ENCODE measurements at places on chromosomes 11 and 22. TPM values are rescaled to one million over a fixed set of nuclear protein-coding genes. Genes with fewer than 3 reads are reported as not detected.

- DNase-seq, result no peak
Observed at GRCh38 chr11:8772571-8773519, 90.3 kb downstream of the RPL27A start.

PGGHG gene
- 11.0 TPM for total RNA-seq

RHOD gene
- total RNA-seq, result 25.8 TPM

DNA sequence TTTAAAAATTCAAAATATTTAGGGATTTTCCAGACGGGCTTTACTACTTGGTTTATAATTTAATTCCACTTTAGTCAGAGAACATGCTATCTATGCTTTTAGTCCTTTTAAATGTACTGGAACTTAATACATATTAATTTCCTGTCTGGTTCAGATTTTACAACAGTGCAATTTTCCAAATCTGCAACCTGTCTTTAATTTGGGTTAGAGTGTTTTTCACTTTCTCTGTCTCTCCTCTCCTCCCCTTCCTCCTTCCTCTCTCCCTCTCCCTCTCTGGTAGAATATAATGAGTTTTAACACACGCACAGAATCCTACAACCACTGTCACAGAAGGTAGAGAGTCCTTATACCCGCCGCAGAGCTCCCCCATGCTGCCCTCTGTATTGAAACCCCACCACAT, 950.7 kb downstream of the BRD1 start:
- DNase-seq, result no peak

NLRX1 gene
- total RNA-seq, result 25.4 TPM

DNA sequence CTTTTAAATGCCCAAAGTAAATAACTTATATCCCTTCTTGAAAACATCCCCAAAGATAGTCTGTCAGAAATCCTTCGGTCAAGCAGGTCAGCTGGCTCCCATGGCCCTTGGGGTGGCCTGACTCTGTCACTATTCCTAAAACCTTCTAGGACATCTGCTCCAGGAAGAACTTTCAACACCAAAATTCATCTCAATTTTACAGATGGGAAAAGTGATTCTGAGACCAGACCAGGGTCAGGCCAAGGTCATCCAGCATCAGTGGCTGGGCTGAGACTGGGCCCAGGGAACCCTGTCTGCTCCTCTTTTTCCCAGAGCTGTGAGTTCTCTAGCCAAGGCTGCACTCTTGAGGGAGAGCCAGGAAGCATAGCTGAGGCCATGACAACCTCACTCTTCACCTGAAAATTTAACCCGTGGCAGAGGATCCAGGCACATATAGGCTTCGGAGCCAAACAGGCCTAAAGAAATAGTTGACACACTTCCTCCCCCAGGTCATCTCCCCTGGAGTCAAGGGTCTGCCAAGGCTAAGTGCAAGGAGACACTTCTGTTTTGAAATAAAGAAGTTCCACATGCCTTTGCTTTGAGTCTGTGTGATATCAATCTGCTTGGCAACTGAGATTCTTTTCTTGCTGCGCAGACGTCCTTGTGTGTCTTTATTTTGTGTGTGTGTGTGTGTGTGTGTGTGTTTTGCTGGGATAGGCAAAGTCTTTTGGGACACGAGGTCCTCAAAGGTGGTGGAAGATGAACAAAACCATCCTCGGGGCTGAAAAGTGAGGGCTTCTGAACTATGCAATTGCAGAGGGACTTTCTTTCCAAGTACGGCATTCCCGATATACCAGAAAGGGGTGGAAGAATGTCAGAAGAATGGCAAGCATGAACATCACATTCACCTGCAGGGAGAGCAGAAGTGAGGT, 16.8 kb upstream of the PRG2 start:
- peak; percentile 41 for DNase-seq

DNA sequence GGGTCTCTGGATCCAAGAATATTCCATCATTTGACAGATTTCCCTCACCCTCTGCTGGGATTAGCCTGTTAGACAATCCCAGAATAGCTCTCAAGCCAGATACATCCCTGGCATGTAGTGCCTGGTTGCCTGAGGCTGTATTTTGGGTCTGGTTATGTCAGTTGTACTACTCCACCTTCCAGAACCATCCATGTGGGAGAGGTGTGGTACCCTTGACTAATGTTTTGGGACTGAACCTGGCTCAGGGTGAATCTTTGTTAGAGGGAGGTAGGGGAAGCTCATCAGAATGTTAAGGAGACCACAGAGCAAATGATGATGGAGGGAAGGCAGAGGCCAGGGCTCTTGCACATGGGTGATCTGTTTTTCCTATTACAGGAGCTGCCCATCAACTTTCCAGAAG, 5.2 kb downstream of the C11orf52 start:
- DNase-seq, result no peak

SLC22A8 gene
- total RNA-seq, result not detected

- DNase-seq, result no peak
Observed at GRCh38 chr11:127114035-127114434, 113.5 kb upstream of the KIRREL3 start.

- DNase-seq, result no peak
Observed at GRCh38 chr11:71406681-71407080, 41.5 kb downstream of the DHCR7 start.

ZNF70 gene
- 3.0 TPM for total RNA-seq

OR6T1 gene
- not detected for total RNA-seq

DLG2 gene
- total RNA-seq, result 9.9 TPM

GRCh38 chr11:46673713-46674462, 26.5 kb downstream of the ARHGAP1 start:
- DNase-seq, result peak; percentile 62

RIC3 gene
- 14.3 TPM for total RNA-seq

DNA sequence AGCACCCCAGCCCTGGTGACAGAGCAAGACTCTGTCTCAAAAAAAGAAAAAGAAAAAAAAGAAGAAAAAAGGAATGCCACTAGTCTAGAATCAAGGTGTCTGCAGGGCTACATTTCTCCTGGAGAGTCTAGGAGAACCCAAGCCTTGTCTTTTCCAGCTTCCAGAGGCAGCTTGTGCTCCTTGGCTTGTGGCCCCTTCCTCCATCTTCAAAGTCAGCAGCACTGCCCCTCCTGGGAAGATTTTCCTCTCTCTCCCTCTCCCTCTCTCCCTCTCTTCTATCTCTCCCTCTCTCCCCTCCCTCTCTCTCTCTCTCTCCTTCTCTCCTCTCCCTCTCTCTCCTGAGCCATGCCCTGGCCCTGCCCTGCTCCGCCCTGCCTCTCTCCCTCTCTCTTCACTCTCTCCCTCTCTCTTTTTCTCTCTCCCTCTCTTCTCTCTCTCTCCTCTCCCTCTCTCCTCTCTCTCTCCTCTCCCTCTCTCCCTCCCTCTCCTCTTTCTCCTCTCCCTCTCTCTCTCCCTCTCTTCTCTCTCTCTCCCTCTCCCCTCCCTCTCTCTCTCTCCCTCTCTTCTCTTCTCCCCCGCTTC, 97.7 kb upstream of the FGF3 start:
- no peak for DNase-seq

DNA sequence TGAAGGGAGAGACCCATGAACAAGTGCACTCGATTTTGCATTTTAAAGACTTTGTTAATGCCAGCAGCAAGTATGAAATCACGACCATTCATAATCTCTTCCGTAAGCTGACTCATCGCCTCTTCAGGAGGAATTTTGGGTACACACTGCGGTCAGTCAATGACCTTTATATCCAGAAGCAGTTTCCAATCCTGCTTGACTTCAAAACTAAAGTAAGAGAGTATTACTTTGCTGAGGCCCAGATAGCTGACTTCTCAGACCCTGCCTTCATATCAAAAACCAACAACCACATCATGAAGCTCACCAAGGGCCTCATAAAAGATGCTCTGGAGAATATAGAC, 5.9 kb downstream of the SERPIND1 start:
- no peak for DNase-seq

PLET1 gene
- total RNA-seq, result not detected

DNA sequence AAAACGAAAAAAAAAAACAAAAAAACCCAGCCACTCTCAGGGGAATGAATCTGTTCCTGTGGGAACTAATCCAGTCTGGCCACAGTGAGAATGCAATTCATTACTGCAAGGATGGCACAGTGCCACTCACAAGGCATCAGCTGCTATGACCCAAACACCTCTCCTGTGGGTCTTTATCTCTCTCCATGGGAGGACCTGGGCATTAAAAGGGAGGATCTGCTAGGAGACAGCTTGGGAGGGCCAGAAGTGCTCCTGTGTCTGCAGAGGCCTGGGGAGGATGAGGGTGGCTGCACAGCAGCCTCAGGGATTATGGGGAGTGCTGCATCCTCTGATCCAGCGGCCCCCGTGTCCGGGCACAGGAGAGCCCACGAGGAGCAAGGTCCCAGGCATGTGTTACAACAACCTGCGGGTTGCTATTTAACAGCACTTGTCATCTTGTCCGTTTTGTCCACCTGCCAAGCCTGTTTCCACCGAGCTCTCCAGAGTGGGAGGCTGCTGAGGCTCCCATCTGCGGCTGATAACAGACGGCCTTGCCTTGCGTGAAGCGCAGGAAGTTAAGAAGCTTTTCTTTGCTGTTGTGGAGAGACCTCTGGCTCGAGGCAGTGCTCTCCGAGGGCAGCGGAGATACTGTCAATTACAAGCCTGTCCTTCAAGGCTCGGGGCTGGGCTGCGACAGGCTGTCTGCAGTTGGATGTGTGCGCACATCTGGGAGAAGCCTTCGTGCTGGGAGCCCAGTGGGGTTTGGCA, 97.7 kb downstream of the NXPE2 start:
- no peak for DNase-seq

DNA sequence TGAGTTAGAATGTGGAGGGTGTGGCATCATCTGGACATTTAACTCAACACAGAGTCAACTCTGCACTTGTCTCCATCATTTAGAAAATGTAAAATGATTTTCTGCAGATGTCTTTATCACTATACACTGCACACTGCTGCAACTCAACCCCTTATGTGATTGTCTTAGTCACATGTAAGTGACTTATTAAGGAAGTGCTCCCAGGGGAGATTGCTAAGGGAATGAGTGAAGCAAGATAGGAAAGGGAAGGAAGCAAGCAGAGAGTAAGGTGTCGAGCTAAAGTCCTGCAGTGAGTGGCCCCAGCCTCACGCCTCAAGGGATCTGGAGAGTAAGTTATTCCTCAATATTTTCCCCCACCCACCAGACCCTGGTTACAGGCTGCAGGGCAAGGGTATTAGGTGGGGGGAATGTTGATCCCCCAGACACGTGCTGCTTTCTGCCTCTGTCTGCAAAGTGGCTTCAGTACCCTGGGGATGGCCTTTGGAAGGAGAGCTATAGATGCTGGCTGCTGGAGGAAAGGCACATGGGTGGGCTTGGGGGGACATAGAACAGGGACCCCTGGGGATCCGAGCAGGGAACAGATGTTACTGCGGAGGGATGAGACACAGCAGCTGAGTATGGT, 7.2 kb upstream of the CBX6 start:
- DNase-seq, result peak; percentile 15

TRIM49 gene
- total RNA-seq, result not detected

DNA sequence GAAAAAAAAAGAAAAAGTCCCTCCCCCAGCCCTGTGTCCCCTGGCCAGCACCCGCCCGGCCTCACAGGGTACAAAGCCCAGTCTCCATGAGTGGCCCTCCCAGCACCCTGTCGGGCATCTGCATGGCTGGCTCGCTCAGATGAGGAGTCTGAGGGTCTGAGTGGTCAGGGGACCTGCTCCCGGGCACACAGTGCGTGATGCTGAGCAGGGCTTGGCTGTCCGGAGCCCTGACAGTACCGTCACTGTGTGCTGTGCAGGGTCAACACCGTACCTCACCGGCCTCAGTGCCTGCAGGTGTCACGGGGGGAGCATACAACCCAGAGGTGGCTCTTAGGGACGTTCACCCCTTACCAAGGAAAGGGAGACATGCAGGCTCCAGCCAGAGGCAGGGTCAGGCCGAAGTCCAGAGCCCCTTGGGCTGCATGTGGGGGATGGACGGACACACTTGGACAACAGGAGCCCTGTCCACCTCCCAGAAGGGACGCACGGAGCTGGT, 3.6 kb upstream of the PLXNB2 start:
- DNase-seq, result no peak

Data from cardiac septum (tissue), 1 donor.